ENCODE measurements at places on chromosomes 5 and 9.

DNA sequence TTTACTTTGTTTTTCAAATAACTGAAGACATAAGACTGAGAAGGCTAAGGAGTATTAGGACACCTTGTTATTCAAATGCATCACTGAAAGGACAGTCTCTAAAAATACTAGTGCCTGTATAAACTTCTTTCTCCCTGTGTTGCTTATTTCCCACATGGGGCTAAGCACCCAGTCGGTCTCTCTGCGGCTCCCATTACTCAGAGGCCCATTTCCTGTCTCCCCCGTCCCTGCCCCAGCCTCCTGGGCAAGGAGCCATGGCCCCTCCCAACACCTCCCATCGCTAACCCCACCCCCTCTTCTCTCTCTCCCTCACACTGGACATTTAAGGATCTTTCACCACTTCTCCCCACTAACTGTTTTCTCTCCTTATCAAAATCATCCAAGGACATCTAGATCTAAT is 81.9 kb downstream of the EBF1 start:
- peak; percentile 6 for DNase-seq

GRCh38 chr9:130329061-130329460 is 63.5 kb downstream of the HMCN2 start:
- DNase-seq: no peak

GRCh38 chr5:2006971-2007291 is 124.2 kb upstream of the IRX4 start:
- no peak for DNase-seq

- DNase-seq: no peak
Observed at GRCh38 chr5:153555420-153556114, 65.1 kb downstream of the GRIA1 start.

GRCh38 chr5:125348936-125349831 is 602.7 kb upstream of the ZNF608 start:
- DNase-seq: no peak

- DNase-seq: peak; percentile 44
Observed at GRCh38 chr9:23821375-23822181, 4.5 kb downstream of the ELAVL2 start.

GRCh38 chr5:159199225-159199624 is 10.1 kb downstream of the RNF145 start:
- DNase-seq: no peak

DNA sequence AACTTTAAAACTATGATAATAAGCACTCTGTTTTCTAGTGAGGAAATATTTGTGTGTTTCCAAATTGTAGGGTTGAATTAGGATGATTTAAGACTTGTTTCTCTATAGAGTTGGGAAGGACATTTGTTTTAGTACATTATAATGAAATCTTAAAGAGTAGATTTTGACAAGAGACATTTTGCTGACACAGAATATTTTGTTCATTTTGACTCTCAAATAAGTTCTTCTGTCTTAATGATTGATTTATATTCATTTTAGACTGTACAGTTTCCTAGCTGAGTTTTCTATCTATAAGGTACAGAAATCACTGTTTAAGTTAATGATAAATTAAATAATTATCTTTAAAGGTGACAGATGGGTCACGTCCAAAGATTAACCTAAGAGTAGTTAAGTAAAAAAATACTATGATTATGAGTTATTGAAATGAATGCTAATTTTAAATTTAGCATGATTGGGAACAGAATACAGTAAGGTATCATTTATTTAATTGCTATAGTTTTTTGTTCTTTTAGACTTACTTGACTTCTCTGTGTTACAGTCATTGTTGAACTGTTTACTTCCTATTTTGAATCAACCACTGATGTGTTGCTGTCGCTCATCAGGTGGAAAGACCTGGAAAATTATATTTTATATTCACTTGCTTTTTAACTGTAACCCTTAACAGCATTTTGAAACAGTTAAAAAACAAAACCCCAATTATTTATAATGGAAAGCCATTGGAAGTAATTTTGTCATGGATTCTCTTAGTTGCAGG is 19.5 kb downstream of the PBX3 start:
- no peak for DNase-seq

DNA sequence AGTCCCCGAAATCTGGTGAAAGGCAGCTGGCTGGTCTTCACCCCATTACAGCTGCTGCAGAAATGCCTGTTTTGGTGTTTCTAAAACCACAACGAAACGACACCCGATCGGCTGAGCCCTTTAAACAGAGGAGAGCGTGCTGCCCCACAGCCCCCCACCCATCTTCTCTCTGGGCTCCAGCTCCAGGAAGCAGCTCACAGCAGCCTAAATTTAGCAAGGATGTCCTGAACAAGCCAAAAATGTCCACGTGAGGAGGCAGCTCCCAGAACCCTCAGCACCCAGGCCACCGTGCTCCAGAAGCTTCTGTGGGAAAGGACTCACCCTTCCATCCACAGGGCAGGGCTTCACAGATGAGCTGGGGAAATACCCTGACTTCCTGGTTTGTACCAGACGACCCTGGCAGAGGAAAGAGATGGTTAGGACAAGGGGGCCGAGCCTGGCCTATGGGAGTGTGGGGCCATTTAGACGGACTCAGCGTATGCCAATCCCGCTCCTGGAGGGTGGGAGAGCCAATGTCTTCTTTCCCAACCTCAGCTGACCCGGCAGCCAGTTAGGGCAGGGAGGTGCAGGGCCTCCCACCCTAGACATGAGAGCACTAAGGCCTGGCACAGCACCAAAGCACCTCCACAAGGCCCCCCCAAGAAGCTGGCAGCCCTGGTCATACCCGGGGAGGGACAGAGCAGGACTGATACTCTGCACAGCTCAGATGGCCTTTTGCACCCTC is 39.1 kb upstream of the SARDH start:
- no peak for DNase-seq

DNA sequence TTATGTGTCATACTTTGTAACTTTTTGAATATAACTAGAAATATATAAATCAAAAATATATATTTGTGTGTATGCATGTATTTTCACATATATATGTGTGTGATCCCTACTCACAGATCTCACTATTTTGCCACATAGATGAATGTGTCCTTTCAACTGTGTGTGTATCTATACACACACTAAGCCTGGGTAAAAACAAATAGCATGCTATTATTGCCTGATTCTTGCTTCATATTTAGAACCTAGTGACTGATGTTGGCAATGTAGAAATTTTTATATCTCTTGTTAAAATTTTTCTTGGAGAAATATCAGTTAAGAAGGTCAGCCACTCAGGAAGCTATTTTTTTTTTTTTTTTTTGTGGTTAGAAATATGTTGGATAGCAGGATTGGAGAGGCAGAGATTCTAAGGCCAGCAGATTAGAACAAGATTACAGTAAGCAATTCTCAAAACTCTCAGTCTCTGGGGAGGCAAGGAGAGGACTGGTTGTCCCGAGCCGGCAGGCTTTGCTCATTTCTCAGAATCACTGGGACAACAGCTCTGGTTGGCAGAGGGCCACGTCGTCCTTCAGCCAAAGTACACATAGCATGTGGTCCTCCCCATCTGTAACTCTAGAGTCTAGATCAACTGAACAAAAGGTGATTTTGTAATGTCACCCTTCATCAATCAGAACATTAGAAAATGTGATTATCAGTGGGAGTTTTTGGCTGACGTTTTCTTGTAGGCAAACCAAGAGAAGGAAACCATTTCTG is 19.7 kb downstream of the C6 start:
- no peak for DNase-seq

DNA sequence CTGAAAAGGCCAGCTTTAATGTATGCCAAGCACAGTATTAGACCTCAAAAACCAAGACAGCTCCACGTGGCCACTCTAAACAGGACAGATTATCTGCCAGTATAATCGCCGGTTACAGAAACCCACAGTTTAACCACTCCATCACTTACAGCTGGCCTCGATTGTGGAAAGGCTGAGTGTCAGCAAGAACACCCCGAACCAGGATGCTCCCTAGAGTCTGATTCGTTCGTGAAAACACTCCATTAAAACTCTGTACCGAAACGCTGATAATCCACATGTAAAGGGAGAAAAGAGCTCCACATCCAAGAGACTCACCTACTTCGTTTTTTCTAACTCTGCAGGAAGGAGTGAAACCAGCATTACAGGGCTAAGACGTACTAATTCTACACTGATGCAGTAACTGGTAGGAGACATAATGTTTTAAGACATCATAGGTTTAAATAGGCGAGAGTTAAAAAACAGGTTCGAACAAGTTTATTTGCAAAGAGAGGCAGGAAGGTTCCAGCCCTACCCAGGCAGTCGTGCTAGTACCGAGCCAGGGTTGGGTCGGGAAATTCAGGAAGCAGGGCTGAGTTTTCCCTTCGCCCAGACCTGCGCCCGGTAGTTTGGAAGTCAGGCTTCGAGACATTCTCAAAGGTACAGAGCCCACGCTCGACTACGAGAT is 949 bp downstream of the SERINC5 start:
- no peak for DNase-seq

DNA sequence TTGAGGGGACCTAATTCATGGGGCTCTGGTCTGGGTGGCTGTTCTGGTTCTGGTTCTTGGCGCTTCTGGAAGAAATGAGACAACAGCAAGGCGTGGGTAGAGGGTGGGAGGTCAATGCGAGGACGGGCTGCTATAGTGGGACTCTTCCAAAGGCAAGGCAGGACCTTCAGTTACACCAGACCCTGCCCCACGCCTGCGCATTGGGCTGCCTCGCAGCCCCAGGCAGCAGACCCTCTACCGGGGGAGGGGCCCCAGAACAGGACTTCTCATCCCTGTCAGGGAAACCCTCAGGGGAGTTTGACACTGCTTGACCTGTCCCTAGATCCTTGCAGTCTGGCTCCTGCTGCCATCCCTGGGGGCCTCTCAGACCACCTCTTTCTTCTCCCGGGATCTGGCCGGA is 18.5 kb downstream of the CCDC69 start:
- DNase-seq: no peak

DNA sequence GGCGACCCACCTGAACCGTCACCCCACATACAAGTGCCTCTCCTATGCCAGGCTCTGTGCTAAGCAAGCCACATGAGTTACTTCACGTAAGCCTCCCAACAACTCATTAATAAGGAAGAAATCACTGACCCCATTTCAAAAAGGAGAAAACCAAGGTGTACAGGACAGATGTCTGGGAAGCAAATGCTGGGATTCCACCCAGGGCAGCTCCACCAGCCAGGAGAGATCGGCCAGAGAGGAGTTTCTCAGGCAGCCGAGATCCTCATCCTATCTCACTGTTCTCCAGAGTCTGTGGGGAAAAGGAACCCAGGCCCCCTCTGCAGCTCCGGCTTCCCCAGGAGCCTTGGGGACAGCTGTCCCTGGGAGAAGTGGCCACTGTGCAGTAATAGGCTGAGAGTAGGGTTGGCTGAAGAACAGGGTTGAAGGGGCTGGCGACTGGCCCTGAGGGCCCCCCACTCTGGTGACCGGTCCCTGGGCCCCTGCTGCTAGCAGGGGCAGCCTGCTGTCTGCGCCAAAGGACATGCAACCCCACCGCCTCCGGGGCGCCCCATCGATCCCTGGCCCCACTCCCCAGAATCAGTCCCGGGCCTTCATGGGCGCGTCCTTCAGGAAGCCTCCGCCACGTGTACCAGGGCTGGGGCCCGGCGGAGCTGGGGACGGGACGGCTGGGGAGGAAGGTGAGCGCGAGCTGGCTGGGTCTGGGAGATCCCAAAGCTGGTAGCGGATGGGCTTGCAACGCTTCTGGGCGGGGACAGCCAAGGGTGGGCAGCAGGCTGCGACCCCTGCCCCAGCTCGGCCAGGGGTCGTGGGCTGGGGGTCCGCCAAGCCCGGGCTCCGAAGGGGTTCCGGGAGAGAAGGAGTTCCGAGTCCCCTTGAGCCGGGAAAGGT is 44.1 kb upstream of the STXBP1 start:
- DNase-seq: no peak

DNA sequence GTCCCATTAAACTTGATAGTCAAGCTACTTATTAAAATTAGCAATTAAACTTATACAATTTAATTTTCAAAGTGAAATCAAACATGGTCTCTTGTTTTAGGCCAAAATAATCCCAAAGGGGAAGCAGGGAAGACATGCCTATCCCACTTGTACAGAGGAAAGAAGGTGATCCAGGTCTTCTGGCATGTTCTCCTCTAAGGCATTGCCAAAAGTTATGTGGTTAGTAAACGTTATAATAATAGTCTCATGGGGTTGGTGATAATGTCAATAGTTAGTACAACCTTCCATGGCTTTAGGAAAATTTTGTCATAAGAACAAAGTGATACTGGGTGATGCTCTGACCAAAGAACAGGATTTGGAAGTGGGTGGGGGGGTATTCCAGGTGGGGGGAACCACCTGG is 52.8 kb downstream of the ROR2 start:
- no peak for DNase-seq

- peak; percentile 9 for DNase-seq
Observed at GRCh38 chr5:83564069-83564749, 92.7 kb downstream of the VCAN start.

DNA sequence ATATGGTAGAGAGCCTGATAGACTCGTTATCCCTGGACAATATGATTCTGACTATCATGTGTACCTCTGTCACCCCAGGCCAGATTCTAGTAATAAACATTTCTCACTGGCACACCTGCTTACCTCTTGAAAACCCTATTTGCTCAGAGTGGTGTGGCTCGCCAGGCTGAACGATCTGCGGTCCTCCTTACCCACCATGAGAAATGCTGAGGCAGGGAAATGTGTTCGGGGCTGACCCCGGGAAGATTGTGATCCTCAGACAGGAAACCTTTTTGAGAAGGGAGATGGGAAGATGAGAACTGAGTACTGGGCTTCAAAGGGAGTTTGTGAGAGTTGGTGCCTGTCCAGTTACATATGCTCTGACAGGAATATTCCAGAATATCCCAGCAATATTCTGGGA is 10.7 kb upstream of the PRXL2C start:
- no peak for DNase-seq

DNA sequence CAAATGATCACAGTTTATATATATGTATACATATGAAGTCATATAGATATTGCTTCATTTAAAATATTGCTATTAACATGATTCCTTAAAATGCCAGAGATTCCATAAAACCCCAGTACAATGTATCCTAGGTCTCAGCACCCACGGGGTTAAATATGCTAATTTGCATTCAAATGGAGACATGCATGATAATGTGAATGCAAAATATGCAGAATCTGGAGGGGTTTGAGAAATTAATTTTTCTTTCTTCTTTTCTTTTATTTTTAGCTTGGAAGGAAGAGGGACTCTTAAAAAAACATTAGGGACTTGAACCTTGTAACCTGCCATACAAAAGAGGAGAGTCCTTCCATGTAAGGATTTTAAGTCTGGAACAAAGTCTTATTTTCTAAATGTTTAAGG is 211.9 kb downstream of the MEF2C start:
- no peak for DNase-seq
